ENCODE measurements at places on chromosomes 2 and 18.

DNA sequence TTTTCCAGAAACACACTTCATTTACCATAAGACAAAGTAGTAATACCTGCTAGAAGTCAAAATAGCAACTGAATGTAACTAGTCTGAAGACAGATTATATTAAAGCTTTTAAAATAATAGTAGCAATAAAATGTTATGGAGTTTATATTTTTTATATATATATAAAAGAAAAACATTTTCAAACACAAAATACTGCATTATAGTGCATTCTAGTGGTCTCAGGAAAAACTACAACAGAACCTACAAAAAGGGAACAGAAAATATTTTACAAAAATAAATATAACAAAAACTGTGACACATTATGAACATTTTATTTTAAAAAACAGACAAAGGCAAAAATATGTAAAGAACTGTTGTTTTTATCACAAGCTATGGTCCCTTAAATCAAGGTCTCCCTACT is 48.0 kb downstream of the STRN start:
- DNase-seq = no peak

DNA sequence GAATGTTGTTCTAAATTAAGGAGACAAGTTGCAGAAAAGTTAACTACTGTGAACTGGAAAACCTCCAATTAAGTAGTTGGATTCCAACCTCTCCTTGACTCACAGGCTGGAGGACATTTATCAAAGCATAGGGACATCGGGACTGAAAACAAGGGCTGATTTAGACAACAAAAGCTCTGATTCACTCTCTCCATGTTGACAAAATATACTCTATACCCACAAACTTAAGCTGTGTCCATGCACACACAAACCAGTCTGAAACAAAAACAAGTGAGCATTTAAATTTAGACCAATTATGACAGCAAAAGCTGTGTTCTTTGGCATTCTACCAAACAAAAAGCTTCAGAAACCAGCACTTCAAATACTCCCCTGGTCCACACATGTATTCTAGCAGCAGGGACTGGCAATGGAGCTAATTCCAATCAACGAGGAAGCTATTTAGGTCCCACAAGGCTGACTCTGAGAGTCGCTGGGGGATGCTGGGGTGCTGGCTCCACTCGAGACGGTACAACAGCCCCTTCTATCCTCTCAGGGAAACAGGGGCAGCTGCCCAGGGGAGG is 71.4 kb downstream of the NXPH2 start:
- DNase-seq = no peak

GRCh38 chr18:22159014-22159413 is 10.4 kb upstream of the GATA6 start:
- DNase-seq = no peak

DNA sequence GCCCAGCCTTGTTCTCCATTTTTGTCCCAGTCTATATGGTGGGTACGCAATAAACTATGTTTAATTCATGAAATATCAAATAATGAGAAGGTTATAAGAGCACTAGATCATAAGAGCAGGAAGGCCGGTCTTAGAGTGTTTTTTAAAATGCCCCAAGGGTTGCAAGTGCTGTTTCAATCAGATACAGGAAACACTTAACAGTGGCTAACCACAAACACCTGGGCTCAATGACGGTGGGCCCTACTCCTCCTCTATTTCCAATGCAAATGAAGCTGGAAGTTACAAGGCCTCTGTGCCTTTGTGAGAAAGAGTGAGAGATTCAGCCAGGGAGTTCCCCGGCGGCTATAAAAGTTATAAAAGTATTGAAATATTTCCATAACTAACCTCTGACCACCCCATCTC is 18.9 kb upstream of the WDR33 start:
- DNase-seq = no peak

DNA sequence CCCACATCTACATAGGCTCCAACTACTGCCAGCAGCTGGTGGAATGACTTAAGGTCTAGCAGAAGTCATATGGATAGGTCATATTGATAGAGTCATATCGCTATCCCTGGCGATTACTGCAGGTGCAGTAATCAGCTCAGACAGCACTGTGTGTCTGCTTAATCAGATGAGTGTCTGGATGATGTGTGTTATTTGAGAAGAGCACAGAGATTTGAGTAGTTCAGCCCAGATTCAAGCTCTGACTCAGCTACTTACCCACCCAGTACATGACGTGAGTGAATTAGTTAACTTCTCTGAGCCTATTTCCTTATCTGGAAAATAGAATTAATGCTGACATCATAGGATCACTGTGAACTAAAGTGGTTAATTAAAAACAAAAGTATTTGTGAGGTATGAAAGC is 78.9 kb downstream of the EHD3 start:
- DNase-seq = no peak

DNA sequence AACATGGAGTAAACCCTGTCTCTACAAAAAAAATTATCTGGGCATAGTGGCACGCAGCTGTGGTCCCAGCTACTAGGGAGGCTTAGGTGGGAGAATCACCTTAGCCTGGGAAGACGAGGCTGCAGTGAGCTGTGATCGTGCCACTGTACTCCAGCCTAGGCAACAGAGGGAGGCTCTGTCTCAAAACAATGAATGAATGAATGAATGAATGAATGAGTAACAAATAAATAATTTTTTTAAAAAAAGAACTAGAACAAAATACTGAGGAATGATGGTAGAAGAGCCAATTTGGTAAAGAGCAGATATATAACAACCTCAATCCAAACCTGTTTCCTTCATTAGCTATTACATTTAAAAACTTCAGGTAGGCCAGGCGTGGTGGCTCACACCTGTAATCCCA is 60.1 kb downstream of the STRN start:
- DNase-seq = no peak

GRCh38 chr2:165843351-165843750 is 49.3 kb upstream of the GALNT3 start:
- no peak for DNase-seq

- DNase-seq = no peak
These were observed 29.9 kb downstream of the PELI1 start for GRCh38 chr2:64114063-64114911.

DNA sequence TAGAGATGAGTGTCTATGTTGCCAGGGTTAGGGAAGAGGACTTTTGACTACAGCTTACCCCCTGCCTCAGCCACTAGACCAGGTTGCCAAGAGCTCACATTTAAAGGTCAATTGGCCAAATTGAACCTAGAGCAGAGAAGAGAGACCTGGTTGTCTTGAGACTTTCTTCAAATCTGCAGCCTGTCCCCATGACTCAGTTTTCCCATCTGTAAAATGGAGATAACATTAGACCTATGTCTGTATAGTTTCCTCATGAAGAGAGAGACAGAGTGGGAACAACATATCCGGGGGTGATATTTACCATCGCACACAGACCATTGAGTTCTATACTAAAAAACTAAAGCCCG is 1.6 kb upstream of the LIPG start:
- no peak for DNase-seq

Measured in putamen (tissue), 1 donor.